Stimulated activated CD4-positive, alpha-beta T cell treated with anti-CD3 and anti-CD28 coated beads, TNF-alpha, amount 100 ng/mL, for 4 hours (primary cell): ENCODE measurements at places on chromosomes 12 and 14.

DNA sequence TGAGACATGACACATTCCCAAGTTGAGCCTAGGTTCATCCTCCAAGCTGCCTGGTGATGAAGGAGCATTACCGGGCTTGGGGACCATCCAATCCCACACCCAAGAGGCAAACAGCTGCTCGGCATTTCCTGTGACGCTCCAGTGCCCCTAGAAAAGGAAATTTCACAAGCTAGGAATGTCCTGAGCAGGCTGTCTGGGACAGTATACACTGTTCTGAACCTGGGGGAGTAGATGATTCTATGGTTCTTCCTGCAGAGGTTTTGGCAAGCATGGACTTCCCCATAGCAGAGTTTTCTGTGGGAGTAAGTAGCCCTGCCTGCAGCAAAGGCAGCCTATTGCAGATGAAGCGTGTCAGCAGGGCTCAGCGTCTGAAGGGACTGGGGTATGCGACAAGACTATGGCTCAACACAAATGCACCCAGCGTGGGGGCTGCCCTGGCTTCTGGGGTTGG, 47.4 kb upstream of the SRSF5 start:
- no peak for DNase-seq

DNA sequence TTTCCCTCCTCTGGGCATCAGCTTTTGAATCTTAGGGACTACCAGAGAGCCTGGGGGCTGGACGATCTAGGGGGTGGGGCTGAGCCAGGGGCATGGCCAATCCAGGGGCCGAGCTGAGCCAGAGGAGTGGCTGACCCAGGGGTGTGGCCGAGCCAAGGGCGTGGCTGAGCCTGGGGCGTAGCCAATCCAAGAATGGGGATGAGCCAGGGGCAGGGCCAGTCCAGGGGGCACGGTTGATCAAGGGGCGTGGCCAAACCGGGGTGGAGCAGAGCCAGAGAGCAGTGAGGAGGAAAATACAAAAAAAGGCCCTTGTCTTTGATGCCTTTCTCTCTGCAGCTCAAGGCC, 219.3 kb upstream of the NOS1 start:
- DNase-seq: no peak

DNA sequence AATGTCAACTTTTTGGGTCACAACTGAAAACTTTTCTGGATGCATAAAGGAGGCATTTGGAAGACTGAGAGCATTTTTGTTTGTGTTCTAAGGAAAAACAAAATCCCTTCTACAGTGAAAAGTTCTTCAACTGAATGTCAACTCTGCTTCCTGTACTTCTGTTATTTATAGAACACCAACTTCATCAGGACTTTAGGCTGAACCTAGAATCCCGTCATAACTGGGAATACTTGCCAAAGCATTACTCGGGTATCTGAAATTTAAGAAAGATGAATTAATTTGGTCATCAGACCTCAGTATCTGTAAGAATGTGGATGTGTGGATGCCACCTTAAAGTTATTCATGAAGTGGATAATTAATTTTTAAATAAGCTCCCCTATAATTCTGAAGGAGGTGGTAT, 73.2 kb downstream of the FERMT2 start:
- DNase-seq: no peak

GRCh38 chr12:99049774-99050173, 404.7 kb downstream of the APAF1 start:
- DNase-seq: no peak

- no peak for DNase-seq
Measured at GRCh38 chr14:89644641-89645040, 227.6 kb upstream of the FOXN3 start.

DNA sequence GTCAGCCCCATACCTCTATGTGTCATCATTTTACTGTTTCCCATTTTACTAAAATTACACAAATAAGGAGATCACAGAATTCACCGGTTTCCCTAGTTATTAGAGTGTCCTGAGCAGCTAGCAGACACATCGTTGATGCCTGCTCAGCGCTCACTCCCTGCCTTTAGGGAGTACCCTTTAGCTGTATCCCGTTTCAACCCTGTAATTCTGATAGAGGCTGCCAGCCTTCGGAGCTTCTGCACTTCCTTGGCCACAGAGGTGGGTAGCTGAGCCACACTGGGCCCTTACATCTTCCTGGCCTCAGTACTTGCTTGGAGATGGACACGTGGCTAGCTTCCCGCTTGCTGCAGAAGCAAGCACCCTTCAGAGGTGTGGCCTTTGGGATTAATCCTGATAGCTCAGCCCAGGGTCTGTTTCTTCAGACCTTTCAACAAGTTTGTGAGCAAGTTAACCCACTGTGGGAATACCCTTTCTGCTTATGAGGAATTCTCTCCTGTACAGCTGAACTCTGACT, 14.3 kb upstream of the FBXW8 start:
- no peak for DNase-seq

DNA sequence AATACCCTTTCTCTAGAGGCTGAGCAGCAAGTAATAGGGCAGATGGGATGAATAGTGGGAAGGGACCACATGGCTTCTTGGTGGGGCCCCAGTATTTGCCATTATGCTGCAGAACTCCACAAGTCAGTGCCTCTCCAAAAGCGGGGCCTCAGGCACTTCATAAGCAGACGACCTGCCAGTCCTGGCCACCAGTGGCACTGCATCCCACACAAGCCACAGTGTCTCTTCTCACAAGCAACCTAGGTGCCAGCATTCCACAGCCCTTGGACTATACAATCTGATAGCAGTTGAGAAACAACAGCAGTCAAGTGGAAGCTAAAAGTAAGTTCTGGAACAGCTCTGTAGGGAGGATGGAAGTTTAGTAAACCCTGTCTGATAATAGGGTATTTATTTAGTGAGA, 4.2 kb upstream of the SLC8A3 start:
- DNase-seq: no peak

GRCh38 chr12:129807136-129807535, 96.7 kb downstream of the TMEM132D start:
- no peak for DNase-seq

- DNase-seq: no peak
Measured at GRCh38 chr12:28602786-28603185, 412.5 kb downstream of the CCDC91 start.

DNA sequence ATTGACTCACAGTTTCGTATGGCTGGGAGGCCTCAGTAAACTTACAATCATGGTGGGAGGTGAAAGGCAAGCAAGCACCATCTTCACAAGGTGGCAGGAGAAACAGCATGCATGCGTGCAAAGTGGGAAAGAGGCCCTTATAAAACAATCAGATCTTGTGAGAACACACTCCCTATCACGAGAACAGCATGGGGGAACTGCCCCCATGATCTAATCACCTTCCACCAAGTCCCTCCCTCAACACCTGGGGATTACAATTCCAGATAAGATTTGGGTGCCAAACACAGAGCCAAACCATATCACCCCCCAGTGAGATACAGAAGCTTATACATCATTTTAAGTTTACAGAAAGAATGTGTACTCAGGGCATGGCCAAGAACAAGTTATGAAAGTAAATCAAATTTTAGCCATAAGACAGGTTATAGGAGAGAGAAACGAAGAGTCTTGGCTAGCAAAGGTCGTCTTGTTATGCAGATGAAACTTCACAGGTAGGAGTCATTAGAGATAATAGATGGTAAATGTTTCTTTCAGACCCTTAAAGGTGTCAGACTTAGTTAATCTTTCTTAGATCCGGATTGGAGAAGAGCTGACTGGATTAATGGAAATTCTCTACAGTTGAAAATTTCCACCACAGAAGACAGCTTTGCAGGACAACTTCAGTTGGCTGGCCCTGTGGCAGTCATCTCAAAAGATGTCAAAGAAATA, 79.8 kb upstream of the SEL1L start:
- no peak for DNase-seq

DNA sequence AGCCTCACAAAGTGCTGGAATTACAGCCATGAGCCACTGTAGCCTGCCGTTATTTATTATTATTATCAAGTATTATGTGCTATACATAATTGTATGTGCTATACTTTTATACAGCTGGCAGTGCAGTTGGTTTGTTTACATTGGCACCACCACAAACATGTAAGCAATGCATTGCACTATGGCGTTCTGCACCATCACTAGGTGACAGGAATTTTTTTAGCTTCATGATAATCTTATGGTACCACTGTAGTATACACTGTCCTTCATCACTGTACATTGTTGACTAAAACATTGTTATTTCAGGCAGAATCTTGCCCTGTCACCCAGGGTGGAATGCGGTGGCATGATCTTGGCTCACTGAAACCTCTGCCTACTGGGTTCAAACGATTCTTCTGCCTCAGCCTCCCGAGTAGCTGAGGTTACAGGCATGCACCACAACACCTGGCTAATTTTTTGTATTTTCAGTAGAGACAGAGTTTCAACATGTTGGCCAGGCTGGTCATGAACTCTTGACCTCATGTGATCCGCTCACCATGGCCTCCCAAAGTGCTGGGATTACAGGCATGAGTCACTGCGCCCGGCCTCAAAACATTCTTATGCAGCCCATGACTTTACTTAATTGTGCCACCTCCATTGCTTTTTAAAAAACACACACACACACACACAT, 17.1 kb downstream of the MRPL42 start:
- no peak for DNase-seq

- no peak for DNase-seq
Measured at GRCh38 chr14:21988413-21988812, 314.8 kb upstream of the OR4E1 start.

DNA sequence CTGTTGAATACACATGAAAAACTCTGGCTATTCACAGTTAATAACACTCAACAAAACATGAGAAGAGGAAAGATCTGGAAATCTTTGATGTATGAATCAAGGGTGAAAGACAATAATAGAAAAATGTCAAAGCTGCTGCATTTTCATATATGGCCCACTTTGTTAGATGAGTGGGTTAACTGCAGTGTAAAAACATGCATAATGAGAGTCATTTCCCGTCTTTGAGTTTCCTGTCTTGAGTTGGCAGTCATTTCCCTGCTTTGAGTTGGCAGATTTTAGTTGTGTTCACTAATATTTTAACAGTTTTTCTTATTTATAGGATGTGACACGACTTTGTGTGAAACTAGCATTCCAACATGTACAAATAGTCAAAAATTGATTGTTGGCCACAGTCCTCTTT, 87.9 kb upstream of the PTPRQ start:
- no peak for DNase-seq

DNA sequence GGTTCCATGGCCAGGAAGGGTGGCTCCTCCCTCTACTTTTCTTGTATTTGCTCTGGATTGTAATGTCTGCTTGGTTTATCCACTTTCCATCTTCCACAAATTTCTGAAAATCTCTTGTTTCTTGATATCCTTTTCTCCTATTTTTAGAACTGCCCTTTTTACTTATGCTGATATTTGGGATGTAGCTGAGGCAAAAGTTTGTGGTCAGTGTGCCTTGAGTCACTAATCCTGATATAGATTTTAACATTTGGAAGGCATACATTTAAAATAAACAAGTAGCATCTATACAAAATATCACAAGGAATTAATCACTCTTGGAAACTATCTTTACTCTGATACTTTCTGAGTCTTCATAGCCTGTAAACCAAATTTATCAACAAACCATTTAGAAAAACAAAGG, 11.0 kb downstream of the GRIP1 start:
- DNase-seq: no peak

- DNase-seq: no peak
Measured at GRCh38 chr12:45644541-45644940, 85.0 kb upstream of the ARID2 start.

DNA sequence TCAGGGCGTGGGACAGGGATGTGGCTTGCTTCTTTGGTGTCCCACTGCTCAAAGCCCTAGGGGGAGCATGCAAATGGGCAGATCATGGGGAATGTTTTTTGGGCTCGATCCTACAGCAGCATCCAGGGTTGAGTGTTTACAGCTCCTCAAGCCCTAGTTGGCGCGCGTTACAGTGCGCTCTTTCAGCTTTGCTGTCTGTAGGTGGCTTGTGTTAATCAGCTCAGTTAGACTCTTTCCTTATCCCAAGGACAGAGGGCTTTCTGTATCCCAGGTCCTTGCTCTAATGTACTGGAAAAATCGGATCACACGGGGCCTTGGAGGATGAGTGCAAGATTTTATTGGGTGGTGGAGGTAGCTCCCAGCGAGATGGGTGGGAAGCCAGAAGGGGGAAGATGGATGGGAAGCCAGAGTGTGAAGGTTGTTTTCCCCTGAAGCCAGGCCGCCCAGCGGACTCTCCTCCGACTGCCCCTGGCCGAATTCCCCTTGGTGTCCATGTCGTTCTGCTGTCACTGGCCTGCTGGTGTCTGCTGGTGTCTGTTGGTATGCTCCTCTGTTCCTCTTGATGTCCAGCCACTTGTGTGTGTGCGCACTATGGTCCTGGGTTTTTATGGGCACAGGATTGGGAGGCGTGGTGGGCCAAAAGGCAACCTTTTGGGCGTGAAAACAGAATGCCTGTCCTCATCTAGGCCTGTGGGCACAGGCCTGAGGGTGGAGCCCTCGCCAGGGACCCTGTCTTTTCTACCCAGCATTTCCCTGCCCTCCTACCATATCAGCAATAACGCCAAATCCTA, 10.7 kb upstream of the TXNRD1 start:
- DNase-seq: no peak

DNA sequence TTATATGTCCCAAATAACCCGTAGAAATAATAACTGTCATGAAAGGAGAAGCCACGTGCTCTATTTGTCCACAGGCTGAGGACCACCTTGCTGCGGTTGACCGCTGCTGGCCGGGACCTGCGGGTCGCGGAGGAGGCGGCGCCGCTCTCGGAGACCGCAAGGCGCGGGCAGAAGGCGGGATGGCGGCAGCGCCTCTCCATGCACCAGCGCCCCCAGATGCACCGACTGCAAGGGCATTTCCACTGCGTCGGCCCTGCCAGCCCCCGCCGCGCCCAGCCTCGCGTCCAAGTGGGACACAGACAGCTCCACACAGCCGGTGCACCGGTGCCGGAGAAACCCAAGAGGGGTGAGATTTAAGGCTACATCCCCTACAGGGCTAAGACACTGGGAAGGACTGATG, 21.0 kb downstream of the RPGRIP1 start:
- DNase-seq: peak; percentile 4

- no peak for DNase-seq
Measured at GRCh38 chr14:52950410-52950897, 396 bp downstream of the FERMT2 start.

DNA sequence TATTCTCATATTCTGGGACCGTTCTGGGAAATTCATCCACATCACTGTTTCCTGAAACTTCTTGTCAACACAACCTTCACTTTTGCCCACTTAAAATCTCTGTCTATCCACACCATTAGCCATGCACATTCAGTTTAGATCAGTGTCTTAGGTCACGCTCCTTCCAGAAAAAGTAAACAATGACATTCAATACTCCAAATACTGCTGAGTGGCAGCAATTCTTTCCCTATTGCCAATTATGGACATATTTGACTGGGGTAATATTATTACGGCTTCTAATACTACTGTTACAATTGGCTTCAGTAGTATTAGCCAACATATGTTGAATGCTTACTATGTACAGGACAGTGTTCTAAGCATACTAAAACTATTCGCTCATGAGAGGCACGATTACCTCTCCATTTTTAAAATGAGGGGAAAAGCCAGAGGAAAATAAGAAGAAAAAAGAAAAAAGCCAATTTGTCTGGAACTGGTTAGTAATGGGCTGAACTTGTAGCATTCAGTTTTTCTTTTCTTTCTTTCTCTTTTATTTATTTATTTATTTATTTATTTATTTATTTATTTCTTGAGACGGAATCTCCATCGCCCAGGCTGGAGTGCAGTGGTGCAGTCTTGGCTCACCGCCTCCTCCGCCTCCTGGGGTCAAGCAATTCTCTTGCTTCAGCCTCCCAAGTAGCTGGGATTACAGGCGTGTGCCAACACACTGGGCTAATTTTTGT, 23.4 kb downstream of the LTBR start:
- no peak for DNase-seq

- no peak for DNase-seq
Measured at GRCh38 chr12:112096667-112097066, 11.9 kb downstream of the NAA25 start.
